ENCODE measurements at places on chromosomes 12 and 14.

DNA sequence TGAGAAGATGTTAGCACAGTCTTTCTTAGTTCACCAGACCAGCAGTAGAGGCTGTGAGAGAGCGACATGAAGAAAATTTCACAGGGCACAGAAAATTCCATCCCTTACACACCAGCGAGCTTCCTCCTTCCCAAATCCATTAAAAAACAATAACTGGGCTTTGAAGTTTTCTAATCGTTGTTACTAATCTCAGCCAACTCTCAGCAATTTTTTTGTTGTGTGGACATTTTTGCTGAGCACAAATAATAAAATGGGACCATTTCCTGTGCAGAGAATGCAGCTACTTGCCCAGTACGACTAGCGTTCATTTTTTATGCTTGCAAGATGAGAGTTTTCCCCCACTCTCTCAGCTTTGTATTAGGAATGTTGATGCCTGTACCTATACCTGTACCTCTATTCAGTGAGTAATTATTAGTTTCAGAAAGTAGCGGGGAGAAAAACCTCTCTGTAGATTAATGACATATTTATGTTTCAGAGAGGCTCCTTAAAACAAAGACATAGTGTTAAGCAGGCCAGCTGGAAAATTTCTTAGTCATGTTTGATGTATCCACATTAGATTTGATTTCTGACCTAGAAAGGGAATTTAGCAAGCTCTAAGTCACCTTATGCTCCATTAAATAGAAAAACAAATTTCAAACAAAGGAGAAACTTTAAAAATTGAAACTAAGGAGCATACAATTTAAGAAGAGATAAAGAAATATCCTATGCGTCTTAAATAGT lies 146.5 kb downstream of the SRGAP1 start:
- no peak for DNase-seq

DNA sequence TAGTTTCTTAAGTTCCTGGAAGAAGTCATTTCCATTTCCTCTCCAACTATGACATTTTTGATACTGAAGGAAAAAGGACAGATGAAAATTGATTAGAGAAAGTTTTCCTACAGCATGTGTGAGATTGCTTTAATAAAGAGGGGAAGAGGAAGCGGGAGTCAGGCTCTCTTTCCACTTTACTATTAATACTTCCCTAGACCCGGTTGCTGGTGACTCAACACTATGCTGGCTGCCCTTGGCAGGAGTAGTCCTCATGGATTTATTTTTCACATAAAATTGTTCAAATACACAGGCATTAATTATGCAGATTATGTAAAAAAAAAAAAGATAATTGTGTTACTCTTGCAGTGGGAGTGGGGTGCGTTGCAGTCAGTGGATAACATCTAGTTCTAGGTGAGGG lies 293.4 kb downstream of the EGLN3 start:
- no peak for DNase-seq

GRCh38 chr12:83027021-83027723 lies 340.5 kb downstream of the TMTC2 start:
- DNase-seq, result no peak

DNA sequence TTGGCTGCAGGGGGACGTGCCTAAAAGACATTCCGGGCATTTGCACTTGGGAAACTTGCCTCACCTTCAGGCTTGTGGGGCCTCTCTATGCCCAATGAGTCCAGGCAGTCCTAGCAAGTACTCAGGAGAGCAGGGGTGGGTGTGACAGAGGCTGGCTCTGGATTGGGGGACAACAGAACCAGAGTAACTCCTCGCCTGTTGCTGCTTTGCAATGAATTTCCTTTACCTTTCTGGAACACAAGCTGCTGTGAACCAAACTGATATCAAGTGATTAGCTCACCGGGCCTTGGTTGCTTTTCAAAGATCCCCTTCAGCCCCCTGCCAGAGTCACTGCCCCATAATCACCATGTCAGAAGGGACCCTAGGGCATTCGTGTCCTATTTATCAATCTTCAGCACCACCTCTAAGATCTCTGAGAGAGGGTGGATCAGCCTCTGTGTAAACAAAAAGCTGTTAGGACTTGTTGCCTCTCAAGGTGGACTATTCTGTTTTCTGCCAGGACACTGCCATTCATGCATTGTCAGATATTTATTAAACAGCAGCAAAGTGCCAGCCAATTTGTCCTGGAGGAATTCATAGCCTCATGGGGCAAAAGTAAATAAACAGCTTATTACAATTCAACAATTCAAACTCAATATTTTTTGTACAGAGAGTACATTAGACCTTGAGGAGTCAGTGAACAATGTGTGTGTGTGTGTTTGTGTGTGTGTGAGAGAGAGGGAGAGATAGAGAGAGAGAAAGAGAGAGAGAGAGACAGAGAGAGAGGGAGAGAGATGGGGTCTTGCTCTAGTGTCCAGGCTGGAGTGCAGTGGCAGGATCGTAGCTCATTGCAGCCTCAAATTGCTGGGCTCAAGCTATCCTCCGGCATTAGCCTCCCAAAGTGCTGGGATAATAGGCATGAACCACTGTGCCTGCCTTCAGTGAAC lies 11.3 kb downstream of the NFATC4 start:
- no peak for DNase-seq

- no peak for DNase-seq
Measured at GRCh38 chr12:43856972-43857371, 21.1 kb downstream of the TMEM117 start.

- no peak for DNase-seq
Measured at GRCh38 chr14:96821501-96821900, 24.3 kb downstream of the VRK1 start.

GRCh38 chr14:22466491-22466890 lies 122.5 kb downstream of the DAD1 start:
- DNase-seq, result no peak

- DNase-seq, result no peak
Measured at GRCh38 chr12:111429828-111430432, 24.2 kb downstream of the SH2B3 start.

- no peak for DNase-seq
Measured at GRCh38 chr12:42568952-42569915, 20.3 kb downstream of the PRICKLE1 start.

All from endodermal cell (in vitro differentiated cells).